Calu3 (cell line): ENCODE measurements at places on chromosomes 2 and 18.

GRCh38 chr18:3716116-3716660, 266.2 kb downstream of the TGIF1 start:
- no peak for DNase-seq

- no peak for DNase-seq
Measured at GRCh38 chr2:77604953-77605929, 83.1 kb upstream of the LRRTM4 start.

DNA sequence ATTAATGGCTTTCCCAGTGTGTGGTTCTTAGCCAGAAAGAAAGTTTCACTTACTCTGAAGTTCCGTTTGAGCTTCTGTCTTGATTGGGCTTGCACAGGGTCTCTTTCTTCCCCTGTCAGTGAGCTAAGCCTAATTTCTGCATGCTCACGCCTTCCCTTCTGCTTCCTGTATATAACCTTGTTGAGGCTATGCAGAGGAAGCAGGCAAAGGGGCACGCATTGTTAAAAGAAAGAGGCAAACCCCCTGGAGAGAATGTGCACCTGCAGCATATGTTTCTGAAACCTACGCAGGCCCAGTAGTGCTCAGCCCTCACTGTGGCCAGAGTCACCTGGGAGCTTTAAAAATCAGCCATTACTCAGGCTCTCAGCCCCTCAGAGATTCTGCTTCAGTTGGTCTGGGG, 14.5 kb upstream of the PLA2R1 start:
- peak; percentile 16 for DNase-seq

GRCh38 chr2:468648-469336, 180.9 kb upstream of the ALKAL2 start:
- no peak for DNase-seq

- DNase-seq, result no peak
Measured at GRCh38 chr2:43131890-43132682, 94.3 kb downstream of the ZFP36L2 start.

GRCh38 chr2:123502931-123503330, 522.2 kb upstream of the CNTNAP5 start:
- no peak for DNase-seq

DNA sequence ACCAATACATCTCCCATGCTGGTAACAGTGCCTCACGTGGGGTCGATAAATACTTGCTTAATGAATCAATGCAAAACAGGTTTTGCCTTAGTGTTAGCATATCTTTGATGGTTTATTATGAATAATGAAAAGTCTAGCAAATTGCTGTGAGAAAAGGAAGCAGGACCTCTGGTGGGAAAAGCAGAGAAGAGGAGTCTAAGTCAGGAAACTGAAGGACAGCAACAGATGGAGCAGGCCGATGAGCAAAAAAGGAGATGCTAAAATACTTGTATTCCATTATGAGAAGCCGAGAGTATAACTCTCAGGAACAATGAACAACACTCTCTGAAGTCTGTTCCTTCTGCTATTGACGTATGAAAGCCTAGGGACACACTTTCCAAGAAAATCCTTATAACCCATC, 555.2 kb upstream of the KLHL29 start:
- DNase-seq, result peak; percentile 8

DNA sequence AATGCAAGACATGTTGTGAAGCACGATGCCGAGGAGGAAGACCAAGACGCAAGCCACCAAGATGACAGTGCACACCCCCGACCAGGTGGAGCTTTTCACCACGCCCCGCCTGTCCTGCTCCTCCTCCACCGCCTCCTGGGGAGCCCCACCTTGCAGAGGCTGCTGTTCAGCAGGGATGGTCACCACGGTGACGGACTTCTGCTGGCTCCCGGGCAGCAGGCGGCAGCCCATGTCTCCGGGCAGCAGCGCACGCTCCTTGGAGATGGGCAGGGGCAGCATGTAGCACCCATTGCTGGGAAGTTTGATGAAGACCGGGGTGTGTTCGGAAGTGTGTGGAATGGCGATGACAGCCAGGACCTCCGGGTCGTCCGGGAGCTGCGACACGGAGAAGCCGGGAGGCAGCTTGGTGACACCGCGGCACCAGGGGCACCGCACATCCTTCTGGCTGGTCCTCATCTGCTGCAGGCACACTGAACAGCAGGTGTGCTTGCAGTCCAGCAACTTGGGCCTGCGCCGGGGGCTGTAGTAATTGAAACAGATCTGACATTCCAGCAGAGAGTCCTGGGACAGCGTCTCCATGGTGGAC, 76.8 kb downstream of the RNF152 start:
- no peak for DNase-seq

DNA sequence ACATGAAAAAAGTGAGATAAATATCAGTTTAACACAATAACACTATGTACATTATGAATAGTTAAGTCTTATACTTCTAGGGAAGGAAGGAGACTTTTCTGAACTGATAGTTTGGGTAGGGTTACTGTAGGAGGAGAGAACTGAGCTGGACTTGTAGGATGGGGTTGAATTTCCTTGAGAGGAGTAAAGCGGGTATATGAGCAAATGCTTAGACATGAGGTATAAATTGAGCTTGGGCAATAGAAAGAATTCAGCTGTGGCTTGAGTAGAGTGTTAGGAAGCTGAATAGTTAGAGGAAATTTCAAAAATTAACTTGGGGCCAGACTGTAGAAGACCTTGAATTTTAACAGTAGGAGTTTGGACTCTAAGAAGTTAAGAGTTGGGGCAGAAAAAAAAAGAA, 45.1 kb downstream of the LCLAT1 start:
- DNase-seq, result no peak

GRCh38 chr2:85230679-85231467, 96.9 kb downstream of the TGOLN2 start:
- no peak for DNase-seq

GRCh38 chr2:68251855-68252399, 405 bp downstream of the PPP3R1 start:
- peak; percentile 17 for DNase-seq

DNA sequence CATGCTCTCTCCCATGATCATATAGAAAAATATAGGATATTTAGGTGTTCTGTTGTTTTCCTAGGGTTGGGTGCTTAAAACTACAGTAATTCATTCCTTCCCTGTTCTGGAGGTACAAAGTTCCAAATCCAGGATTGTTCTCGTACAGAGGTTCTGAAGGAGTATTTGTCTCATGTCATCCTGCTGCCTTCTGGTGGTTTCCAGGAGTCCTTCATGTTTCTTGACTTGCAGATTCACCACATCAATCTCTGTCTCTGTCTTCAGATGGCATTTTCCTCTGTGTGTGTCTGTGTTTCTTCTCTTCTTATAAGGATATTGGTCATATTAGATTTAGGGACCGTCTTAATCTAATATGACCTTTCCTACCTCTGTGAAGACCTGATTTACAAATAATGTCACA, 397.9 kb downstream of the NYAP2 start:
- no peak for DNase-seq

DNA sequence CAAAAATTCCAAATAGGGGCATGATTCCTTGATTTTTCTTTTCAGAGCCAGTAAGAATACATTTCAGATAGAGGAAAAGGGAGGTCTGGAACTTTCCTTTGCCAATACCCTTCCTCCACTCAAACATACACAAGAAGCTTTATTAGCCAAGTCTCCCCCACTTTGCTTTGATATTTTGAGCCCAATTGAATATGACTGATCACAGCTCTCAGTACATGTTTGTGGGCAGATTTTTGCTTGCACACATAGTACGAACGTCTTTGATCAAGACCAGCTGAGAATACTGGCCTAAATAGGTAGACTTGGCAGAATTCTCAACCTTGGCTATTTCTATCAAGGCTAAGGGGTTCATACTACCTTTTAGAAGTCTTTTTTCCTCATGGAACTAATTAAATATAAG, 148.8 kb upstream of the PGAP1 start:
- no peak for DNase-seq

DNA sequence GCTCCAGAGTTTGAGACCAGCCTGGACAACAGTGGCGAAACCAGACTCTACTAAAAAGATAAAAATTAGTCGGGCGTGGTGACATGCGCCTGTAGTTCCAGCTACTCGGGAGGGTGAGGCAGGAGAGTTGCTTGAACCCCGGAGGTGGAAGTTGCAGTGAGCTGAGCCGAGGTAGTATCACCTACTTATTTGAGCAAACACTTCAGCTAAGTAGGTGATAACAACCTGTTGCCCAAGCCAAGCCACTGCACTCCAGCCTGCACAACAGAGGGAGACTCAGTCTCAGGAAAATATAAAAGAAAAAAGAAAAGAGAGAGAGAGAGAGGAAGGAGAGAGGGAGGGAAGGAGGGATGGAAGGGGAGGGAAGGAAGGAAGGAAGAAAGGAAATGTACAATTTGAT, 21.3 kb downstream of the FER1L5 start:
- no peak for DNase-seq

DNA sequence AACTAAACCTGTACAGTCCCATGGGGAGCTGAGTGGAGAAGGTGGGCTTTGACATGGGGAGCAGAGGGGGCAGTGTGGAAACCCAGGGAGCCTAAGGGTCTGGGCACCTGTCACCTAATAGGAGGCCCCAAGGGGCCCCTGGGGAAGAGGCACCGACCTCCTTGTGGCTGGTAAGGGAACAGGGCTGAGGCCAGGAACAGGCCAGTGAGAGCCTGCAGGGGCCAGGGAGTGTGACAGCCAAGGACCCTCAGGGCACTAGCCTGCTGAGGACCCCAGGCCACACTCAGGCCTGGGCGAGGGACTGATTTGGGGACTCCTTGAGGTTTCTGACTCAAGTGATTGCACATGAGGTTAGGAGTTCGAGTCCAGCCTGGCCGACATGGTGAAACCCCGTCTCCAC, 24.5 kb upstream of the ALPP start:
- no peak for DNase-seq

DNA sequence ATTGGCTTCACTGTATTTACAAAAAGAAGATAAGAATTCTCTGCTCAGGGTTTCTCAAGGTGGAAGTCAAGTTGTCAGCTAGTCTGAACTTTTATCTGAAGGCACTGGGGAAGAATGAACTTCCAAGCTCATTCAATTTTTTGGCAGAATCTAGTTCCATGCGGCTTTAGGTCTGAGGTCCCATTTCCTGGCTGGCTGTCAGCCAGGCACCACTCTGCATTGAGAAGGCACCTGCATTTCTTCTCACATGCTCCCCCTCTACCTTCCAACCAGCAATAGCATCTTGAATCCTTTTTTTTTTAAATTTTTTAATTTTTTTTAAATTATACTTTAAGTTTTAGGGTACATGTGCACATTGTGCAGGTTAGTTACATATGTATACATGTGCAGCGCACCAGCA, 46.2 kb upstream of the RPE start:
- no peak for DNase-seq

- peak; percentile 80 for DNase-seq
Measured at GRCh38 chr18:12726774-12727550, 24.1 kb downstream of the PSMG2 start.

- DNase-seq, result no peak
Measured at GRCh38 chr2:172397148-172397834, 30.1 kb upstream of the ITGA6 start.

GRCh38 chr2:42073739-42074503, 26.1 kb downstream of the PKDCC start:
- no peak for DNase-seq

GRCh38 chr2:72204156-72204785, 56.6 kb upstream of the CYP26B1 start:
- no peak for DNase-seq

- no peak for DNase-seq
Measured at GRCh38 chr18:48042431-48042830, 112.0 kb upstream of the SMAD2 start.

GRCh38 chr2:201383136-201383535, 26.0 kb upstream of the FLACC1 start:
- DNase-seq, result peak; percentile 15

DNA sequence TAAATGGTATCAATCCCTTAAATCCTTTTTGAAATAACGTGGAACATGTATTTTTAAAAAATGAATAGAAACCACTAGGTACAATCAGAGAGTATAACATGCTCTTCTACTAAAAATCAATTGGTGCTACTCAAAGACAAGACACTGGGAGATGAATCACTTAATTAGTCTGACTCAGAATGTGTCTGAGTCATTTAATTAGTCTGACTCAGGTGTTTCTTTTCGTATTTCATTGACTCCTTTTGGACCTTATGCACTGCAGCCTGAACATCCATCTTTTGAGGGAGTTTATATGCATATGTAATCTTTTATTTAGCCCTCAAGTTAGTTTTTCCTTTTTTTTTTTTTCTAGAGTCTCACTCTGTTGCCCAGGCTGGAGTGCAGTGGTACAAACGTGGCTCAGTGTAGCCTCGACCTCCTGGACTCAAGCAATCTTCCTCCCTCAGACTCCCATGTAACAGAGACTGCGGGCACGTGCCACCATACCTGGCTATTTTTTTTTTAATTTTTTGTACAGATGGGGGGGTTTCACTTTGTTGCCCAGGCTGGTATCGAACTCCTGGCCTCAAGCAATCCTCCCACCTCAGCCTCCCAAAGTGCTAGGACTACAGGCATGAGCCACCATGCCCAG, 26.5 kb downstream of the PPP4R3B start:
- DNase-seq, result no peak

DNA sequence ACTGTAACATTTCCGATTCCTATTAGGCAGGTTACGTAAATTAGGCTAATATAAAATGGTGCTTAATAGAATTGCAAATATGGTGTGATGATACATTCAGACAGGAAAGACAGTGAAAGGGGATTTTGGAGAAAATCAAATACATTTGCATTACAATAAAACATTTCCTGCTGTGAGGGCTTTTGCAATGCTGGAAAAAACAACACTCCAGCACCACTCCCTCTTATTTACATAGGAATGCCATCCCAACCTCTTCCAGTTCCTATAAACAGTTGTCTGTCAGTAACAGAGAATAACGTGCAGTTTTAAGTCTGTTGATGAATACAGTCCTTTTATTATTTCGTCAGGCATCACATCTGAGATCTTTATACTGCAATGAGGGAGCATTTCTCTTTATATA, 298.8 kb upstream of the FANCL start:
- DNase-seq, result no peak

- DNase-seq, result peak; percentile 62
Measured at GRCh38 chr2:150133623-150134022, 353.8 kb downstream of the RND3 start.

DNA sequence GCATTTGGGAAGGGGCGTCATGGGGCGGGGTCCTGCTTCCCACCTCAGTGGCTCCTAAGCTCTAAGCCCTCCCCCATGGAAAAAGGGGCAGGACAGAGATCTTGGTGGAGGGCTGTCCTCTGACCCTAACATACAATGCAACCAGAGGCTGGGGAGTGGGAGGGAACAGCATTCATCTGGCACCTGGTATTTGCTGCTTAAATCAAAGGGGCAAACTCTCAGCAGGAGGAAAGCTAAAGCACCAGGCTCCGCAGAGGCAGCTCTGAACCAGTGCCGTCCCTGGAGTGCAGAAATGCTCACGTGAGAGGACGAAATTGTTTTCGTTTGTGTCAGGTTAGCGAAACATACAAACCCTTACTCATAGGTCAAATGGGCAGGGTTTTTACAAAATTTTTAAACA, 92.7 kb upstream of the PXDN start:
- no peak for DNase-seq

GRCh38 chr2:216621292-216621691, 11.9 kb upstream of the IGFBP2 start:
- DNase-seq, result no peak
